ENCODE measurements at places on chromosomes 13 and 19.

DNA sequence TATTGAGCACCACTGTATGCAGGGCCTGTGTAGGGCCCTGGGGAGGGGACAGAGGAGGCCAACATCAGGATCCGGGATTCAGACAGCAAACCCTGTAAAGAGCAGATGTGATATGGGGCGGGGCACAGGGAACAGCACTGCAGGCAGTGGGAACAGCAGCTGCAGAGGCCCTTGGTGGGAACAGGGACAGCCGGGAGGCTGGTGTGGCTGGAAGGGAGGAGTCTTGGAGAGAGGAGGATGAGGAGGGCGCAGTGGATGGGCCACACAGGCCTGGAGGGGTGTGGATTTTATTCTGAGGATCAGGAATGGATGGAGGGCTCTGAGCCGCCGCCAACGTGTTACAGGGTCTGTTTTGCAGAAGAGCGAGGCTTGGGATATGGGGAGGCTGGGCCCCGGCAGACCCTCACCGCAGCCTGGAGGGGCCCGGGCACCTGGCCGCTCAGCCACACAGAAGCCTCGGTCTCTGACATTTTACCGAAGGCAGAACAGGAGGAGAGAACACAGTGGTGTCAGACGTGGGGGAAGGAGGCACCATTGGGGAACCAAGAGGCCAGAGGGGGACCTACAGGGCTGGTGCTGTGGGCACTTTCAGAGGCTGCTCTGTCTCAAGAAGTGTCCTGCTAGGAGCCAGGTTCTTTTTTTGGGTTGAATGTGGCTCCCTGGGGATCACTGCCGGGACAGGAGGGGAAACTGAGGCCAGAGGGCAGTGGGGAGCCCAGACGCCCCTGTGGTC is 6.9 kb downstream of the EFNA2 start:
- DNase-seq = no peak

GRCh38 chr19:46536391-46536790 is 40.7 kb upstream of the PNMA8B start:
- no peak for DNase-seq

DNA sequence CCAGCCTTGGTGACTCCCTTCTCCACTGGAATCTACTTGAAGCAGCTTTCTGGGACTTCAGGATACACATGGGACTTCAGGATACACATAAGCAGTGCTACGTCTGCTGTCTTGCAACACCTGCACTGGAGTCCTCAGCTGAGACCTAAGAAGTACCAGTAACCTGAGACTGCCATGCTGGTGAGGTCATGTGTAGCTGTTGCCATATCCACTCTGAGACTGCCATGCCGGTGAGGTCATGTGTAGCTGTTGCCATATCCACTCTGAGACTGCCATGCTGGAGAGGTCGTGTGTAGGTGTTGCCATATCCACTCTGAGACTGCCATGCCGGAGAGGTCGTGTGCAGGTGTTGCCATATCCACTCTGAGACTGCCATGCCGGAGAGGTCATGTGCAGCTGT is 937.9 kb downstream of the EFNB2 start:
- DNase-seq = no peak

DNA sequence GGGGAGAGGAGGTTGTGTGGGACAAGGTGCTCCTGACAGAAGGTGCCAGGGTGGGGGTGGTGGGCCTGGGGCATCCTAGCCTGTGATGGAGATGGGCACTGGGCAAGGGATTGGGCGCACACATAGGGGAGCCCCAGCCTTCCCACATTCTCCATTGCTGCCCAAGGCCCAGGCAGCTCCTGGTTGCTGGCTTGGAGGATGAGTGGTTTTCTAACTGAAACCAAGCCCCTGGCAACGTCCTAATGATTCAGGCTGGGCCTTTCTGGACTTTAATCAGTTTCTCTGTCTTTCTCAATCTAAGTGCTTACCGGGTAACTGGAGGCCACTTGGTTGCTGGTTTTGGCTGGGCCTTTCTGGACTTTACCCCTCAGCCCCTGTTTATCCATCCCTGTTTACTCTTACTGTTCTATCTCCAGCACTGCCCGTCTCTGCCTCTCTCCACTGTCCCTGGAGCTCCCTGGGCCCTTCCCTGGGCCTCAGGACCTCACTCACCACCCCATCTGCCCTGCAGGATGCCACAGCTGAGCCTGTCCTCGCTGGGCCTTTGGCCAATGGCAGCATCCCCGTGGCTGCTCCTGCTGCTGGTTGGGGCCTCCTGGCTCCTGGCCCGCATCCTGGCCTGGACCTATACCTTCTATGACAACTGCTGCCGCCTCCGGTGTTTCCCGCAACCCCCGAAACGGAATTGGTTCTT is 354 bp downstream of the CYP4F3 start:
- DNase-seq = no peak

DNA sequence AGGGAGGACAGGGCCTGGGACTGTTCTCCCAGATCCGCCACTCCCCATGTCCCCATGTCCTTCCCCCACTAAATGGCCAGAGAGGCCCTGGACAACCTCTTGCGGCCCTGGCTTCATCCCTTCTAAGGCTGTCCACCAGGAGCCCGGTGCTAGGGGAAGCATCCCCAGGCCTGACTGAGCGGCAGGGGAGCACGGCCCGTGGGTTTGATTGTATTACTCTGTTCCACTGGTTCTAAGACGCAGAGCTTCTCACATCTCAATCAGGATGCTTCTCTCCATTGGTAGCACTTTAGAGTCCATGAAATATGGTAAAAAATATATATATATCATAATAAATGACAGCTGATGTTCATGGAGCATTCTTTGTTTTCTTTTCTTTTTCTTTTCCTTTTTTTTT is 815 bp downstream of the SPACA4 start:
- no peak for DNase-seq

DNA sequence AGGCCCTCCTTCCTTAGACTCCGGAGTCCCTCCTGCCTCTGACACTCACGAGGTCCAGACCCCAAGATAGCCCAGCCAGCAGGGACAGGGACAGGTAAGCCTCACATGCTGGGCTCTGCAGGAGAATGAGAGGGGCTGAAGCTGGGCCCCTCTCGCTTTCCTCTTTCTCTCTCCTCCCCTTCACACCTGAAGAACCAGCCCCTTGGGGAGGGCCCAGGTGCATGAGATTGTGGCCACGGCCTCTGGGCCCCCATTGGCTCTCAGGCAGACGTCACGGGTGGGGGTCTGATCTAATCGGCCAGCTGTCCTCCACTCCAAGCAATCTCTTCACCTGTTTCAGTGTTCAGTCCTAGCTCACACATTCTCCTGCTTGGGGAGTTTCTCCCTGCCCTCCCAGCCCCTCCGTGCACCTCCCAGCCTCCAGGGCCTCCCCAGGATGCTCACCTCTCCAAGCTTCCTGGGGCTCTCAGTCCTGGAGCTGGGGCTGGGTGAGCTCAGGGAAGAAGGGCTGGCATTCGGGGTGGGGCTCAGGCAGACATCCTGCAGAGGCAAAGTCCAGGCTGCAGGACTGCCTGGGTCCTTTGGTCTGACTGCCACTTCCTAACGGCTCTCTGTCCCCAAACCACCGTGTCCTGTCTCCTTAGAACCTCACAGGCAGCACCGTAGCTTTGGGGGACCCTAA is 2.8 kb downstream of the TMEM150B start:
- DNase-seq = no peak

DNA sequence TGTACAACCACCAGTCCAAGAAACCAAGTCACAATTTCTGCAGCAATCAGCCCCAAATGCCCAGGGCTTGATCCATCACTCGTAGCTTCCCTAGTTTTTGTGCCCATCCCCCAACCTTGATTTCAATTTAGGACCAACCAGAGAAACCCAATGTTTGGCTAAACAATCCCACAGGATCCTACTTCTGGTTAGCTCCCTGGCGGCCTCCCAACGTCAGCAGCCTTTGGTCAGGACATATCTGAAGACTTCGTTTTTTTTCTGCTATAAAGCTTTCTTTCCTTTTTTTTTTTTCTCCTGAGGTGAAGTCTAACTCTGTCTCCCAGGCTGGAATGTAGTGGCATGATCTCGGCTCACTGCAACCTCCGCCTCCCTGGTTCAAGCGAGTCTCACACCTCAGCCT is 7.7 kb downstream of the DPRX start:
- no peak for DNase-seq

- no peak for DNase-seq
These were observed 323.0 kb downstream of the DNAJC15 start for GRCh38 chr13:43346427-43346826.

DNA sequence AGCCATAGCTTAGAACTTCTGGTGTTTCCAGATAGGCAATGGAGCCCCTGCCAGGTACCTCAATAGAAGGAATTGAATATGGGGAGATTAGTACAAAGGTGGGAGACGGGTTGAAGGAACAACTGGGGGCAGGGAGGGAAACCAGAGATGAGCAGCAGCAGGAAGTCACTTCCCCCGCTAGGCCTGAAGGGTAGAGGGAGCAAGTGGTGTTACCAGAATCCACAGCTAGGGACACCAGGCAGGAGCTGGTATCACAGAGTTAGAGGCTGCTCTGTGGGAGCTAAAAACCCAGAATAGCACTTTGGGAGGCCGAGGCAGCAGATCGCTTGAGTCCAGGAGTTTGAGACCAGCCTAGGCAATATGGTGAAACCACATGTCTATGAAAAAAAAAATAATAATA is 15.3 kb upstream of the HNRNPUL1 start:
- DNase-seq = no peak

DNA sequence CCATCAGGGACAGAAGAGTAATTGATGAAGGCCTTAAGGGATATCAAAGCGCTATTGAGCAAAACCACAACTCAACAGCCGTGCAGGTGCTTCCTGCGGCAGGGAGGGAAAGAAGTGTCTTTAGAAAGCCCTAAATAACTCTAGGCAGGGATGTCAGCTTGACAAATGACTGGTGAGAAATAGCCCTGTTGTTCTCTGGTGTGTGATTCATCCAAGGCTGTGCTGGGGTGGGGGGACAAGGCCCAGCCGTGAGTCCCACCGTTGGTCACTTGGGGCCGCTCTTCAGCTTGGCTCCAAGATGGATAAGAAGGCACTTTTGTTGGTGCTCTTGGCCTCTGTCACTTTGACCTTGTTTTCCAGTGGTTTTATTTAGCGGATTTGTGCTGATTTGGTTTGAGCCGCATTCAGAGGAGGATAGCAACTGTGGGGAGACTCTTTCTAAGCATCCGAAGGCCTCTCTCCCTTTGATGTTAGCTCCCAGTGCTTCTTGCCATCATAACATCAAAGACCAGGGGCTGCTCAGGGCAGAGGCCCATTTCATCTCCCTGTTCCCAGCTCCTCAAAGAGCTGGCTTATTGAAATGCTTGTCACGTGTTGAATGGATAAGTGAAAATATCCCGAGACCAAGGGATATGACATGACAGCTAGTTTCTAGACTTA is 130.3 kb upstream of the SERP2 start:
- DNase-seq = peak; percentile 44

DNA sequence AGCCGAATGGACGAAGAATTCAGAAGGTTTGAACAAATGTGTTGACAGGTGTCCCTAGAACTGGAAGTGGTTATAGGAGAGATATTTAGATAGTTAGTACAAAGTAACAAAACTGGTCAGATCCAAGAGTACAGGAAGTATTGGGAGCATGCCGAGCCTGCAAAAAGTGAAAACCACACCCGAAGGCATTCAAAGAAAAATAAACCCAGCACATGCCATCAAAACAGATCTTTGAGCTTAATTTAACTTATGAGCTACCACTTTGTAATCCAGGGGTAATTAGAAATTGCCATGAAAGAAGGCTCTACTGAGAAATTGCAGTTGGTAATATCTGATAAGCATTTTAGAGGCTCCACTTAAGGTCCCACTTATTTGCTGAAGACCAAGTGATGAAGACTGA is 214.2 kb downstream of the DNAJC15 start:
- no peak for DNase-seq

GRCh38 chr19:47650700-47651099 is 41.8 kb downstream of the BICRA start:
- no peak for DNase-seq

GRCh38 chr19:35216833-35217648 is 11.5 kb downstream of the FAM187B start:
- DNase-seq = no peak

GRCh38 chr13:78770601-78771000 is 111.6 kb upstream of the OBI1 start:
- no peak for DNase-seq

GRCh38 chr19:41995959-41996797 is 2.1 kb upstream of the ATP1A3 start:
- no peak for DNase-seq

DNA sequence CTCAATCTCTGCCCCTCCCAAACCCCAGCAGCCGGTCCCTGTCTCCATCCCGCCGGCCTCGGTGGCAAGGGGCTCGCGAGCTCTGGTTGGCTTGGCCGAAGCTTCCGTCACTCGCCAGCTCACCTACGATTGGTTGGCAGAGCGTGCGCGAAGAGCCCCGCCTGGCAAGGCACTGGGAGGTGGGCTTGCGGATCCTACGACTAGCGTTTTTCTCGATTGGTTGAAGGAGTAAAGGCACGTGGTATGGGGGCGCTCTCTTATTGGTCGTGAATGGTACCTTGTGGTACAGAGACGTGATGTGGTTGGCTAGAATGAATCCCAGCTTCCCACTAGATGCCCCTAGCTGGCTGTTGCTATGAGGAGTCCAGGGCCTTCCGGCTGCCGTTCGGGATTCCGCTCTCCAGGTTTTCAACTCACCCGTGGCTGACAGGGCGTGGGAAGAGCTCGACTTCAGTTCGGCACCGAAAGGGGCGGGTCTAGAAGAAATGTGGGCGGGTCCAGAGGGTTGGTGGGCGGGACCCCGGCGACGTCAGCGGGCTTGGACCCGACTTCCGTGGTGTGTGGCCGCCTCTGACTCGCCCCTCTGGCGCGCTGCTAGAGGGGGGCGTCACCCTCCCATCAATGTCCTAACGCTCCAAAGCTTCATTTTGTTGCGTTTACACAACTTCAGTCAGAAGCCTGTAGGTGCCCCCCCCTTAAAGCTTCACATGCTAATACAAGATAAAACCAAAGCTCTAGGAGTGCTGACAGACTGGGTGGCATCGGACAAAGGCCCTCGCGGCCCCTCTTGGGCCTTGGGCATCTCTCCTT is 847 bp upstream of the RAP2A start:
- peak; percentile 100 for DNase-seq

DNA sequence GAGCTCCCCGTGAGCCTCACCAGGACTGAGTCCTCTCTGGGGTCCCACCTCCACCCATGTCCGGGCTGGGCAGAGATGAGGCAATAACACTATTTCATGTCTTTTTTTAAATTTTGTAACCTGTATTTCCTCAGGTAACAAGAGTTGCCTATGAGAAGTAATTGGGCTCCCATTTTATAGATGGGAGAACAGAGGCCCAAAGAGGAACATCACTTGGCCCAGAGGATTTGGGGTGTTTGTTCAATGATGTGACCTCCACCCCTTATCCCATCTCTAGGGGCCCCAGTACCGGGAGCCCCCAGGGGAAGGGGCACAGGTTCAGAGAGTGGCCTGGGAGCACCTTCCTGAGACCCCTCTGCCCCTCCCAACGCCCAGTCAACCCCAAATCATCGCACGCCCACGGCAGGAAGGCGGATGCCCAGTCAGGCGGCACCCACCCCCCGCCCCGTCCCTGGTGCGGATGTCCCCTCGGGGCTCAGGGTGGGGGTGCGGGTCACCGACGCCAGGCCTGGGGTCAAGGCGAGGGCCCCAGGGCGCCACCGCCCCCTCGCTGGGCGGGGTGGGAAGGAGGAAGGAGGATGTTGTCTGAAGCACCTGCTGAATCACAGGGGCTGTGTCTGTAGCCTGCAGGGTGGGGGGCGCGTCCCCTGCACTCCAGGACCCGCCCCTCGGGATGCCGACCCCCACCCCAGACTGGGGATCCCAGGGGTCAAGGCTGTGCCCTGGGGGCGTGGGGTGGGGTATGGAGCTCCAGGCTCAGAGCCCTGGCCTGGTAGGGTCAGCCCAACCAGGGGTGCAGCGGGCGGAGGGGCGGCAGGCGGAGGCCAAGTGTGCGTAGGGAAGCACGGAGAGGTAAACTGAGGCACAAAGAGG is 9.0 kb upstream of the CIRBP start:
- no peak for DNase-seq

All from fibroblast of skin of left quadriceps (primary cell).